NCI-H1436 treated with DMSO at 0.1 percent for 48 hours (cell line): ENCODE measurements at places on chromosomes 1 and 21.

- DNase-seq = no peak
Observed at GRCh38 chr1:247487057-247487456, 29.2 kb upstream of the OR2B11 start.

DNA sequence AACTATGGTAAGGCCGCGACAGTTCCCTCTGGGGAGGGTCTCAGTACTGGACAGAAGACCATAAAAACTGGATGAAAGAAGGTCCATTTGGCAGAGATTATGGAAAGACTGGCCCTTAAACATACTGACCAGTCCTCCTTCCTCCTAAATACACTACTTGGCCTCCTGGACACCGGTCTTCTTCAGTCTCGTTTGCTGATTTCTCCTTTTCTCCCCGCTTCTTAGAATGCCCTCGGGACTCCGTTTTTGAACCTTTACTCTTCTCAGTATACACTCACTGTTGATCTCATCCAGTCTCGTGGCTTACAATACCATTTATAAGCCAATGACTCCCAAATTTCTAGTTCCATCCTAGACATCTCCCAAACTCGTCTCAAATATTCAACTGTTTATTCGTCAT lies 694 bp upstream of the MRPL9 start:
- DNase-seq = no peak

- no peak for DNase-seq
Observed at GRCh38 chr21:44433791-44434567, 21.3 kb upstream of the LRRC3 start.

- DNase-seq = no peak
Observed at GRCh38 chr21:19420565-19420964, 1017.0 kb upstream of the TMPRSS15 start.

- no peak for DNase-seq
Observed at GRCh38 chr1:198254521-198254920, 97.7 kb downstream of the NEK7 start.

DNA sequence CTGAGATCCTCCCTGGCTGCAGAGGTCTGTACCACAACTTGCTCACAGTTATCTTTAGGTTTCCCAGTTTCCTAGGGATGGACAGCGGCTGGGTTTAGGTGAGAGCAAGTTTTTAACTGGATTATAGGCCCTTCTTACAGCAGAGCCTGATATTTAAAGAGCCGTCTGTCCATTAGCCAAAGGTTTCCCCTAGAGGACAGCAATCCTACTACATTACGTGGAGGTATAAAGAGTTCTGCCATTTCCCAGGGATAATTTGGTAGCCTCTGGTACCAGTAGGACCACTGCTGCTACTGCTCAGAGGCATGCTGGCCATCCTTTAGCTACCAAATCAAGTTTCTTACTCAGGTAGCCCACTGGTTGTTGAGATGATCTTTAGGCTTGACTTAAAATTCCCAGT lies 21.9 kb upstream of the FCGR2A start:
- no peak for DNase-seq

DNA sequence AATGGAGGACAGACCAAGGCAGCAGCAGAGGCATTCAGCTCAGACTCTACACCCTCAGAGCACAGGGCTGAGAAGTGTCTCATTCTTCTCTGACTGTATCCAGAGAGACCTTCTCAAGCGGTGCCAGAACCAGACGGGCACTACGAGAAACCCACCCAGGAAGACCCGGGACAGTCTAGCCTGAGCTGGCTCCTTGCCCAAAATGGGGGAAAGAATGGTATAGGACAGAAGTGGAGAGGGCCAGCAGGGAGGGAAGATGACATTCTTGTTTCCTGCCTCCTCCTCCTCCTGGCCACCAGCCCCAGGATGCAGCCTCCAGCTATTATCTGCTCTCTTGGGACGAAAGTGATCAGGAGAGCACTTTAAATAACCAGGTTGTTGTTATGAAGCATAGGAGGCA lies 22.6 kb upstream of the PRELP start:
- DNase-seq = no peak

DNA sequence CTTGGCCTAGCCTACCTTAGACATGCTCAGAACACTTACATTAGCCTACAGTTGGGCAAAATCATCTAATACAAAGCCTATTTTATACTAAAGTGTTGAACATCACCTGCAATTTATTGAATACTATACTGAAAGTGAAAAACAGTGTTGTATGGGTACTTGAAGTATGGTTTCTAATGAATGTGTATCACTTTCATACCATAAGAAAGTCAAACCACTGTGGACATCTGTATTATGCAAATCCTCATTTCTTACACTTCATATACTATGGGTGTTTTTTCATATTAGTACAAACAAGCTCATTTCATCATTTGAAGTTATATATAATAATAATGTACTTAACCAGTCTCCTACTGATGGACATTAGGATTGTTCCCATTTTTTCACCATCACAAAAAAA lies 41.2 kb downstream of the TDRD5 start:
- no peak for DNase-seq

- no peak for DNase-seq
Observed at GRCh38 chr1:23531562-23532094, 595 bp upstream of the E2F2 start.

GRCh38 chr1:42773420-42773819 lies 6.4 kb downstream of the C1orf50 start:
- no peak for DNase-seq

- no peak for DNase-seq
Observed at GRCh38 chr1:158924677-158925076, 6.7 kb upstream of the PYHIN1 start.

DNA sequence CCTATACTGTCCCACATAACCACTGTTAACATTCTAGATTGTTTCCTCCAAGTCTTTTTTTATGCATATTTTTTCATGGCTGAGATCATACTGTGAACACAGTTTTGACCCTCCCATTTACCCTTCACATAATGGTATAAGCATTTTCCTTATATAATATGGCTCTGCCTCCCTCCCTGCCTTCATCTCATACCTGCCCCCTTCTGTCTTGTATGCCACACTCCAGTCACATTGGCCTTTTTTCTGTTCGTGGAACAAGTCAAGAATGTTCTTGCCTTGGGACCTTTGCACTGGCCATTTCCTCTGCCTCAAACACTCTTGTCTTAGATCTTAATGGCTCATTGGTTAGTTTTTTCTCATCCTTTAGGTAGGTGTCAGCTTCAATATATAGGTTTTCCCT lies 24.3 kb upstream of the ELAVL4 start:
- no peak for DNase-seq

- DNase-seq = no peak
Observed at GRCh38 chr1:206761159-206761768, 9.3 kb upstream of the IL19 start.

GRCh38 chr1:24353292-24353891 lies 34.2 kb downstream of the GRHL3 start:
- DNase-seq = no peak

DNA sequence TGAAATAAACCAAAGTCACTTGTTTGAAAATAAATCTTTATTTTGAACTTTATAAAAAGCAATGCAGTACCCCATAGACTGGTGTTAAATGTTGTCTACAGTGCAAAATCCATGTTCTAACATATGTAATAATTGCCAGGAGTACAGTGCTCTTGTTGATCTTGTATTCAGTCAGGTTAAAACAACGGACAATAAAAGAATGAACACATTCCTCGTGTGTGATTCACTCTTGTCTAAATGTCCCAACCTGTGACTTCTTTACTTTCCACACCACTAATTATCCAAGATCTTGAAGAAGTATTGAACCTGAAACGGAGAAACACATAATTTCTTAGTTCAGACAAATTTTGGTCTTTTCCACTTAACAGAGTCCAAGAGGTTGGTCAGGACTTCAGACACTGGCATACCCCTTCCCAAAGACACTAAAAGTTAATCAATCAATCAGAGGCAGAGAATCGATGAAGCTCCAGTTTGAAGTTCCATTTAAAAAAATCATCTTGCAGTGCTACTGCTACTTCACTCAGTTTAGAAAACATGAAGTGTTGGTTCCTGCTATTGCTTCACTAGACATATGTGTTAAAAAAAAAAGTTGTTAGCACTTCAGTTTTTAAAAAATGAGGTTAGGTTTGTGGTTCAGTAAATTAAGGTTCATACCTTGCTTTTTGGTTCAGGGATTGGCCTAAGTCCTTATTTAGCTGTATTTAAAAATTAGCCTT lies 26.2 kb downstream of the ATP1B1 start:
- DNase-seq = no peak

DNA sequence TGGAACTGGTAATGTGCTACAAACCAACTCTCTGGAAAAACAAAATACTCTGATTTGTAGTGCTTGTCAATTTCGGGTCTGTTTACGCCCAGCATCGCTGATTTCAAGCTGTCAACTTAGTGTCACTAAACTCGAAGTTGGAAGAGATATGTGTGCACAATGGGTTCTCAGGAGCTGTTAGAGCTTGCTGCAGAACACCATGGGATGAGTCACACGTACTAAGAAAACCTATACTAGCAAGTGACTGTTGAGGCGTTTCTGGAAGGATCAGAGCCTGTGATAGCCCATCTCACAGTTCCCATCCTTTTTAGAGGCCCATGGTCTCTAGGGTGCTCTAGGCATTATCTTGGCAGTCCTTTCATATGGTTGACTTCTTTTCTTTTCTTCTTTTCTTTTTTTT lies 14.3 kb downstream of the GMEB1 start:
- no peak for DNase-seq
